ENCODE measurements at places on chromosomes 16 and 17.

DNA sequence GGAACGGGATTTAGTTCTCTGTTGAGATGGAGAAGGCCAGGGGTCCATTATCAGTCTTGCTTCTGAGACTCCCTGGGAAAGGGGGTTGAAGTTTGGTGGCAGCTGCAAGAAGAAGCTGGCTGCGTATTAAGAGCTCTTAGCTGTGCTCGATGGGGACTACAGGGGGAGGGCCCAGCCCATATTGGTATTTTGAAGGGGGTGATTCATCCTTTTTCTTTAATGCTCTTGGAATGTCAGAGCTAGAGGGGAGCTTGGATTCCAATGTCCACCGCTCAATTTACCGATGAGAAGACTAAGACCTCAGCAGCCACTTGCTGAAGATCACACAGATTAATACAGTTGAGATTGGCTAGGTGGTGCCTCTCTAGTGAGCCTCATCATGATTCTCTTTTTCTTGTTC is 5.0 kb downstream of the NOG start:
- no peak for DNase-seq

- no peak for DNase-seq
Measured at GRCh38 chr16:85998868-85999729, 100.1 kb downstream of the IRF8 start.

DNA sequence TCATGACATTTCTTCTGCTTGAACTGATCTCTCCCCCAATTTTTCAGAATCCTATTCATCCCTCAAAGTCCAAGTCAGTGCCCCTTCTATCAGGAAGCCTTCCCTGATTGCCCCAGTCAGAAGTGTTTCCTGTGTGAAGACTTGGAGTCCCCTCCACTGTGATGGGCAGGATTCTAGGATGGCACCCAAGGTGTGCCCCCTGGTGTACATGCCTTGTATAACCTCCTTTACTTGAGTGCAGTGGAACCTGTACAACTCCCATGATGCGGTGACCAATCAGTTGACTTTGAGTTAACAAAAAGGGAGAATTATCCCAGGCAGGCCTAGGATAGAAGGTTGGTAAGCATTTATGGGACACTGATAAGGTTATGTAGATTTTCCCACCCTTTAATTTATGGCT is 23.4 kb downstream of the MYH13 start:
- no peak for DNase-seq

- DNase-seq, result no peak
Measured at GRCh38 chr17:7644775-7645174, 6.0 kb upstream of the ATP1B2 start.

DNA sequence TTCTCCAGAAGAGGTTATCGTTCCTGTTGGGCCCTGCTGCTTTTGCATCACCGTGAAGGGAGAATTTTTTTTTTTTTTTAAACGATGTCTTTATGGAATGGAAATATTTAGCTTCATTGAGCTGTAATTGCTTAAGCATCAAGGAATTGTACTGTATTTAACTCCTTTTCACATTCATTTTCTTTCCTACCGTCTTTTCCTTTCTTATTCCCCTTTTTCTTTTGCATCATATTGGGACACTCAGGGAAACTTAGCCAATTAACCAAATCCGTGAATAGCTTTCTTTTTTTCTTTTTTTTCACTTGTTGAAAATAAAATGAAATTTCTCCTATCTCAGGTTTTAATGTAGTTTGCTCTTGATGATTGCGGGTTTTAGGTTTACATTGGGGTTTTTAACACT is 1.5 kb downstream of the TNRC6A start:
- no peak for DNase-seq

- no peak for DNase-seq
Measured at GRCh38 chr17:82349287-82349701, 9.8 kb upstream of the TEX19 start.

GRCh38 chr17:41452281-41452680 is 11.5 kb upstream of the KRT38 start:
- no peak for DNase-seq

DNA sequence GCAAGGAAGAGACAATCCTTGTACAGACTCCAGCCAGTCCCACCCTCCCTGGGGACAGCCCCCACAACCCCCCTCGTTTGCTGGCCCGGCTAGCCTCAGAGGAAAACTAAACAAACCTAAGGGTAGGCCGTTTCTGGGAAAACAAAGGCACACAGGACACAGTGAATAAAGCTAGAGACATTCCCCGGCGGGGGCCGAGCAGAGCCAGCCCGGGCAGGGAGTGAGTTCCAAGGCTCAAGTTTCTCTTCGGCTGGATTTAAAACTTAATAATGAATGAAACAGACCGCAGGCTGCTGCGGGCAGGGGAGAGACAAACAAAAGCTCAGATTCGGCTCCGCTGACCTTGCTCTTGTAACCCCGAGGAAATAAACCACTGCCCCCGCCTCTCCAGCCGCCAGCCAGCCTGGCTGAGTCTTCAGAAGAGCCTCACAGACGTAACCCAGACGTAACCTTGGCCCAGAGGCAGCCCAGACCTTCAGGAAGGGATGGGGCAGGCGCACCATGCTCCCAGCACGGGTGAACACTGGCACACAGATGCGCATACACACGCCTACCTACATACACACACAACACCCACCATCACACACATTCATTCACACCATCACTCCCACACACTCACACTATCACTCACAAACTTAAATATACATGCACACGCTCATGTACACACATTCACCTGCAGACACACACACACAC is 216.0 kb downstream of the ZNF423 start:
- no peak for DNase-seq
